Coronary artery (tissue), 2 donors: ENCODE measurements at places on chromosomes 13 and 19.

DNA sequence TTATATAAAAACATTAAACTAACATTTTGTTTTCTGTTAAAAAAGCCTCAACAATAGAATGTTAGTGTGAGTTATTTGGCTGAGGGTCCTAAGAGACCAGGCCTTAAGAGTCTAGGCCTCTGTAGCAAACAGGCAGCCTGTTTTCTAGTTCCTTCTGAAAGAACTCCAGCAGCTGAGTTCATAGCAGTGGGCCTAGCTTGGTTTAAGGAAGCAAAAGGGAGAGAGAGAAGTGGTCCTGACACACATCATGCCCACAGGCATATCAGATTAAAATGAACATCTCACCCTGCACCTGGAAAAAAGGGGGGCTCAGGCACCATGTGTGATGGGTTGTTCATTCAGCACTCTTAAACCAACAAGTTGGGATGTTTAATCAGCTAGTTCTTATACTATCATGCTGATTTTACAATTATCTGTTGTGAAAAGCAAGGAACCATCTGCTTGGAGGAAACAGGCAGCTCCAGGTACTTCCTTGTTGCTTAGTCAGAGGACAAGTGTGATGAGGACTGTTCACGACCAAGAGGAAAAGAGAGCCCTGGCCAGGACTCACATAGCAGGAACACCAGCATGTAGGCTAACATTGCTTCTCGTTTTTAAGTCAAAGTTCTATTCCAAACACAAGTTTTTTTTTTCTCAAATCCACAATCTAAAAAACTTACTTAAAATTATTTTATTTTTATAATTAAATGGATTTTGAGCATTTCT lies 81.3 kb upstream of the FRY start:
- DNase-seq, result no peak

- no peak for DNase-seq
These were observed 17.5 kb downstream of the MISP start for GRCh38 chr19:768424-768823.

GRCh38 chr19:31113293-31113692 lies 235.9 kb downstream of the TSHZ3 start:
- DNase-seq, result no peak

GRCh38 chr19:31545777-31546176 lies 196.5 kb upstream of the TSHZ3 start:
- no peak for DNase-seq

DNA sequence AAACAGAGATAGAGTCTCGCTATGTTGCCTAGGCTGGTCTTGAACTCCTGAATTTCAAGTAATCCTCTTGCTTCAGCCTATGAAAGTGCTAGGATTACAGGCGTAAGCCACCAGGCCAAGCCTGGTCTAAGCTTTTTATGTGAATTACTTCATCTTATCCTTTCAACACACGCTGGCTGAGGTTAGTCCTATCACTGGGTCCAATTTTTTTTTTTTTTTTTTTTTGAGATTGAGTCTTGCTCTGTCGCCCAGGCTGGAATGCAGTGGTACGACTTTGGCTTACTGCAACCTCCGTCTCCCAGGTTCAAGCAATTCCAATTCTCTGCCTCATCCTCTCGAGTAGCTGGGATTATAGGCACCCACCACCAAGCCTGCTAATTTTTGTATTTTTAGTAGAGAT lies 10.4 kb downstream of the MYO1F start:
- DNase-seq, result no peak

- no peak for DNase-seq
These were observed 30.1 kb downstream of the RDH8 start for GRCh38 chr19:10043286-10043927.

DNA sequence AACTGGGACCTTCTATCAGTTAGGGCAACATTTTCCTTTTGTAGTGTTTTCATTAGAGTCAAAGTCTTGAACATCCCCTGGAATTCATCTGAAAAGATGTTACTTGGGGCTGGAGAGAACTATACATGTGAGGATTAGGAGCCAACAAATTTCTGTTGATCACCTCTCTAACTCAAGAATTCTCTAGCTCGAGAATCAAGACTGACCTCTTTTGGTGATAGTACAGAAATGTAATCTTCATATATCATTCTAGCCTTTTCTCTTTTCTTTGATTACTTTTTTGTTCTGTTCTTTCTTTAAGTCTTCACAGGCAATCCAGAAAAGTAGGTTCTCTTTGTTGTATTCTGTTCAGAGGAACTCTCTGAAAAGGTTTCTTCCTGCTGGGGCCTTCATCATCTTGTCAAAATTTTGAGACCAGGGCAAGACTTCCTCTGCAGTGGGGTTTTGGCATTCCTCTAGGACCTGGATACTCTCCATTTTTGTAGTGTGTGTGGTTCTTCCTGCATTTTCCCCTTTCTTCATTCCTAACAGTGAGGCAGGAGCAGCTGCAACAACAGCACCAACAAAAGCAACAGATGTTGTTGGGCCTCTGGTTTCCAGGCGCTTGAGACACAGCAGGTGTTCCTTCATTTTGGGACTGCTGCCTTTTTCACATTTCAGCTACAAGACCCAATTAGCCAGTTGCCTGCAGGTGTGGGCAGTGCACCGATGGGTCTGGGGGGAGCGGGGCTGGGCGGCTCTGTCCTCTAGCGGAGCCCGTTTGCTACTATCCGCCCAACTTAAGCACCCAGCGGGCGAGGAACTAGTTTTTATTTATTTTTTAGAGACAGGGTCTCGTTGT lies 26.2 kb downstream of the ELF1 start:
- DNase-seq, result no peak

- DNase-seq, result no peak
These were observed 138.4 kb upstream of the RNF113B start for GRCh38 chr13:98315466-98315865.

- DNase-seq, result no peak
These were observed 3.2 kb downstream of the CEBPA start for GRCh38 chr19:33299051-33299688.

DNA sequence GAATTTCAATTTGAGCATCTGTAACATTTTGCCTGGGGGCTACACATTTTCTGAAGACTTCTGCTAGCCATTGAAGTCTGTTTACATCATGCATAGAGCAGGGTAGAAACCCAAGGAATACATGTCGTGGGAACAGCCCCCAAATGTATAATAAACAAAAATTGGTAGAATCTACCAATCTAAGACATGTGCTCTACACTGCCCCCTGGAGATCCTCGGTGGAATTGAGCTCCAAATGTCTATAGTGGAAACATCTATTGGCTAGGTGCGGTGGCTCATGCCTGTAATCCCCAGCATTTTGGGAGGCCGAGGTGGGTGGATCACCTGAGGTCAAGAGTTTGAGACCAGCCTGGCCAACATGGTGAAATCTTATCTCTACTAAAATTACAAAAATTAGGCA lies 57.3 kb downstream of the MBD3L2B start:
- DNase-seq, result no peak

DNA sequence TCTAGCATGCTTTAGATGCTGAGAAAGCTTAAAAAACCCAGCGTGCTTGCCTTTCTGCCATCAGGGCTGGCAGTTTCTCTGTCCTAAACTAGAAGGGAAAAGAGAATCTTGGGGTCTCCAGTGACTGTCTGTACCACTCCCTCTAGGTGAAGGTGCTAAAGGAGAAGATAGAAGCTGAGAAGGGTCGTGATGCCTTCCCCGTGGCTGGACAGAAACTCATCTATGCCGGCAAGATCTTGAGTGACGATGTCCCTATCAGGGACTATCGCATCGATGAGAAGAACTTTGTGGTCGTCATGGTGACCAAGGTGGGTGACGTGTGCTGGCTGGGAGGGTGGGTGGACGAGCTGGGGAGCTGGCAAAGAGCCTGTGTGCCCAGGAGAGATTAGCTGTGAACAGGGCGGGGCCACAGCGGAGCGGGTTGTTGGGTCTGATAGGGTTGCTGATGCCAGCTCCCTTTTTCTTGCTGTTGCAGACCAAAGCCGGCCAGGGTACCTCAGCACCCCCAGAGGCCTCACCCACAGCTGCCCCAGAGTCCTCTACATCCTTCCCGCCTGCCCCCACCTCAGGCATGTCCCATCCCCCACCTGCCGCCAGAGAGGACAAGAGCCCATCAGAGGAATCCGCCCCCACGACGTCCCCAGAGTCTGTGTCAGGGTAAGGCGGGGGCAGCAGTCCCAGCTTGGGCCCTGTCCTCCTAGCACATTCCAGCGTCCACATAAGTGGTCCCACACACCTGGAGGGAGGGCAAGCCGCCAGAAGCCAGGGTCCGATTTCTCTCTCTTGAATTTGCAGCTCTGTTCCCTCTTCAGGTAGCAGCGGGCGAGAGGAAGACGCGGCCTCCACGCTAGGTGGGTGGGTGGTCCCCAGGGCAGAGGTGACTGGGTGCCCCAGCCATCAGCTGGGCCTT lies 2.3 kb downstream of the RAD23A start:
- DNase-seq, result no peak

- no peak for DNase-seq
These were observed 43.7 kb downstream of the ZNF585A start for GRCh38 chr19:37128821-37129177.

DNA sequence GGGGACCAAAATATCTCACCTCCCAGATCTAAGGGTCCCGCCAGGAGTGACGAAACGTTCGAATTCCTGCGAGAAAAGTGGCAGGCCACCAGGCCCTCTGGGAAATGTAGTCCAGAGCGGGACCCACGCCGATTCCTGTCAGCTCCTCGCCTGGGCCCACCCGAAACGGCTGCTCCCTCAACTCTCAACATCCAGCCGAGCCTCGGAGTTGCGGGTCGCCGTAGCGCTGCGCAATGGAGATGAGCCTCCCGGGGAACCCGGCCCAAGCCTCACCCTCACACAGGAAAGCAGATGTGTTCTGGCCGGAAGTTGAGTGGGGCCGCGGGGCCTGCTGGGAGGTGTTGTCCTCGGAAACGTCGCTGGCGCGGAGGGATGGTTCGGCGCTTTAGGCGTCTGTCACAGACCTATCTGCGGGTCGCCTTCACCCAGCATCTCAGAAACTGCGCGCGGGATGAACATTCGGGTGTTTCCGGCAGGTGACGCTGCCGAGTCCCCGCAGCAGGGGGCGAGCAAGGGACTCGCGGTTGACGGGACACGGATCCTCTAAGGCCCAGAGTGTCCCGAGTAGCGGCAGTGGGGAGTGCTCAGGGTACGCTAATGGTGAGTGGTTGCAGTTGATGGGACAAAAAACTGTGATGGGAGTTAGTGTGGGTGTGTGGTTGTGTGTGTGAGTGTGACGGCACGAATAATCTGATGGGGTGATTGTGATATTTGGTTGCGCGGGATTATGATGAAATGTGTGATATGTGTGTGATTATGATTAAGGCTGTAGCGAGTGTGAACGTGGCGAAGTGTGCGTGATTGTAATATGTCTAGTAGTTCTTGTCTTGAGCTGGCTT lies at the start of the genes ZNF568 and ZNF829:
TSS of gene ZNF568 (plus strand) at position 341 of the 839 bp plus-strand sequence. CDS start 6,439 bp downstream, outside the sequence.
TSS of gene ZNF829 (minus strand) at position 300 of the 839 bp plus-strand sequence. CDS start 1,124 bp downstream, outside the sequence.
- peak; percentile 93 for DNase-seq

- no peak for DNase-seq
These were observed 9.6 kb upstream of the TPM4 start for GRCh38 chr19:16066611-16067104.

DNA sequence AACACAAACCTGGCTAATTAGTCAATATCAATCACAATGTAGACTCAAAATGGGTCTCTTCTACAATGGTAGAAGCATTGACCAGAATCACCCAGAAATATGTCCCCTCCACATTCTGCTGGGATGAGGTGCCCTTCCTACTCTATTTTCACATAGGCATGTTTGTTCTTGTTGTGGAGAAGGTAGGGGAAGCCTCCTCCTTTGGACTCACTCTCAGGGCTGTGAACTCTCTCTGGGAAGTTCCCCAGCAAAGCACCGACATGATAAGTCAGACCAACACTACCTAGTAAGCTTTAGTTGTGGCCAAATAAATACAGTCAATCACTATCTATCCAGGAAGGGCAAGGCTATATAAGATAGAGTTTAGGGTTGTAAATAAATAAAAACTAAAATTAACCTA lies 194.5 kb upstream of the UBL3 start:
- DNase-seq, result no peak

GRCh38 chr19:13881251-13881691 lies 4.3 kb downstream of the NANOS3 start:
- no peak for DNase-seq

- DNase-seq, result no peak
These were observed 11.4 kb downstream of the ZNF331 start for GRCh38 chr19:53549340-53549739.

- DNase-seq, result no peak
These were observed 843 bp downstream of the NR2F6 start for GRCh38 chr19:17244618-17245534.

- no peak for DNase-seq
These were observed 13.6 kb downstream of the EPN1 start for GRCh38 chr19:55688422-55689218.

GRCh38 chr19:30161021-30161655 lies 211.0 kb upstream of the ZNF536 start:
- DNase-seq, result no peak

DNA sequence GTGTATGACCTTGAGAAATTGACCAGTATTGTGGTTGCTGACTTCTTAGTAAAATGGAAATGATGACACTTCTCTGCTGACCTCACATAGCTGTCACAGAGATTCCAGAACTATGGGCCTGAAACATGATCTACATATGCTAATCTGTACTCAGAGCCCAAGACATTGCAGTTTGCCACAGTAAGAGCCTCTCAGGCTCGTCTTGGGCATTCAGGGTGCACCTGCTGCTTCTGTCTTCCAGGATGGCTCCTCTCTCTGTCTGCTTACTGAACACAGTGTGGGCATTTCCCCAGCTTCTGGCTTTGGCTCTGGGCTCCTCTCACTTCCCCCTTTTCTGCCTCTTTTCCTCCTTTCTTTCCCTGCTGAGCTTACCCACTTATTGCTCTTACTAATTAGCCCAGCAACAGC lies 22.3 kb upstream of the SLC46A3 start:
- peak; percentile 45 for DNase-seq

GRCh38 chr13:72726726-72727416 lies 558 bp downstream of the MZT1 start:
- DNase-seq, result peak; percentile 72

DNA sequence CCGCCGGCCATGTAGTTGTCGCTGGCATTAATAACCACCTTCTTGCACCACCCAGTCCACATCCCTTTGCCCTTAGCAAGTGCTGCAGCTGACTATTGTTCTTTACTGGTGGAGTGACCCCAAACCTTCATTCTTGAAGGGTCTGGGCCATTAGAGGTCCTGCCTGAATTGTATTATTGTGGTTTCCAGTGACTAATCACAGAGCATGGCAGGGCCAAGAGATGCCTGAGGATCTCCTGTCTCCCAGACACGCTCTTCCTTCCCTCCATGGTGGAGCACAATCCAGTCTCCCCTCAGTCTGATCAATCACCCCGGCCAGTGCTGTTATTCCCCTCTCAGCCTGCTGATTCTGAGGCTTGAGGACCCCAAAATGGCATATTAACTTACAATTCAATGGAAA lies 39.0 kb downstream of the C1QTNF9 start:
- DNase-seq, result no peak

GRCh38 chr19:46544651-46545050 lies 49.0 kb upstream of the PNMA8B start:
- no peak for DNase-seq

DNA sequence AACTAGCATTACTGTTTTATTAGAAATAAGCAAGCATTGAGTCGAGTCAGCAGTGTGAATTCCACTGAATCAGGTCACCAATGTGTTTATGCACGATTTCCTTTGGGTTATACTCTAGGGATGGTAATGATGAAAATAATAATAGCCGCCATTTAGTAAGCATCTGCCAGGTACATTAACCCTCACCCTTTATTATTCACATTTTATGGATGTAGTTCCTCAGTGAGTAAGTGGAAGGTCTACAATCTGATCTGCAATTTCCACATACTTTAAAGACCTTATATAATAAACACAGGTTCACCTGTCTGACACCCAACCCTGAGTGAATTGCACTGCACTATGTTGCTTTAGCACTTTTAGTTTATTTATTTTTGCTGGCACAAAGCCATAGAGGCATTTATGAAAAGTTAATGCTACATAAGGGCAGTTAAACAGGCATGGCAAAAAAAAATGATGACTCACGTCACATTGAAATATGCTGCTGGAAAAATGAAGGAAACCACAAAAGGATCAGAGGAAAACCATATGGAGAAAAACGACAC lies 122.4 kb downstream of the TRPC4 start:
- DNase-seq, result no peak
